SK-N-SH (cell line): ENCODE measurements at places on chromosomes 7 and 10.

GRCh38 chr10:102096449-102096848 lies 23.7 kb downstream of the LDB1 start:
- DNase-seq: no peak

- no peak for DNase-seq
Observed at GRCh38 chr10:7374795-7375194, 36.0 kb downstream of the SFMBT2 start.

- peak; percentile 62 for DNase-seq
Observed at GRCh38 chr7:101420436-101420835, 57.8 kb downstream of the COL26A1 start.

GRCh38 chr10:15370856-15371701 lies at the start of gene FAM171A1:
Gene FAM171A1, minus strand, starts transcription at chr10:15371289. Its CDS starts 237 bp downstream, at chr10:15371052.
- DNase-seq: peak; percentile 93

DNA sequence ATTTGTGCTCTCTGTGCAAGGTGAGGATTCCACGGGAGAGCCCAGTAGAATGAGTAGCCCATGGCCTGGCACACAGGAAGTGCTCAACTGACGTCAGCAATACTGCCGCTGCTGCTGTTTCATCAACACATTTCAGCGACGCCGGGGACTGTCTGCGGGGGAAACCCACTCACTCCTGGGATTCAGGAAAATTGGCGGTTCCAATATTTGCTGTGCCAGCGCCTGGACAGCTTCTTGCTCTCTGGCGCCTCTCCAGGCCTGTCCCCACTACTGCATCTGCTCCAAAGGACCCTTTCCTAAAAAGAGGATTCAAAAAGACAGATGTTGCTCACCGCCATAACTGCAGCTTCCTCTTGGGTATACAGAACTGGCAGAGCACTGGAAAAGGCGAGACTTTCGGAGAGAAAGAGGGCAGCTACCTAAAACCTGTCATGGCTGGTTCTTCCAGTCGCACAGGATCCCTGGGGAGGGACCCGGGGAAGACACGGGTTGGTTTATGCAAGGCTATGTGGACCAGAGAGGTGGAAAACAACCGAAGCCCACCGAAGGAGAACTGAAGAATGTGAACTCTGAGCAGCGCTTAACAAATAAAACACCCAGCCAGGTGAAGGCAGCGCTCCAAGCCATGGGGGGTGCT lies 39.7 kb upstream of the ENO4 start:
- DNase-seq: peak; percentile 70
